ENCODE measurements at places on chromosomes 2 and 18. TPM values are rescaled to one million over a fixed set of nuclear protein-coding genes. Genes with fewer than 3 reads are reported as not detected.

DNA sequence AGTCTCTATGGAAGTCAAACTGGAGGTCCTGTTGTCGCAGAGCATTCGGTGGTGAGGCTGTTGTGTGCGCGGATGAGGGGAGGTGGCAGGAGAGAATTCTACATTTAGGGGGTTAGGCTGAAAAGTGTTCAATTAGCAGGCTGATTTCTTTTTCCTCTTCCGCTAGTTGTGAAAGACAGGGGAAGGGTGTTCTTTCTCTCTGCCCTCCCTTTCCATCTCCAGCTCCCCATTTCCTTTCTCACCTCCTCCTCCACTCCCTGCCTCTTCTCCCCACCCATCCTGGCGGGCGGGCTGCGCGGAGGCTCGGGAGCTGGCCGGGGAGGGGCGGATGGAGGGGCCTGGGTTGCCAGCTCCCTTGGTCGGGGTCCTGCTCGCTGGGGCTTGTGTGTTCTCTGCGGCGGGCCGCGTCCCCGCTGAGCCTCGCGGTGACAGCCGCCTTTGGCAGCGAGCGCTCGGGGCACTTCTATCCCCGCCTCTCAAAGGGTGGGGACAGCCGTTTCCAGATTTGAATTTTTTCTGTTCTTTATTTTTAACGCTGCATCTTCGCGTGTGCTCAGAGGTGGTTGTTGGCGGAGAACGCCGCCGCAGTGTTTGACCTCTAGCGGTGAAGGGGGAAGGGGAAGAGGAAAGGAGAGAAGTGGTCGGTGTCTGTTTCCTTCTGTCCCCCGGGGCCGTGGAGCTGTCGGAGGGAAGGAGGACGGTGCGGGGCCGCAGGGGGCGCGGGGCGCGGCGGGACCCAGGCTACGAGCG is 3.6 kb downstream of the SOX11 start:
- H3K4me1 ChIP-seq = no peaks in the 10 kb centered on the region
- peak; percentile 77 for DNase-seq
- H3K4me3 ChIP-seq = no peak overlapping the region
- H3K27me3 ChIP-seq = no peaks in the 10 kb centered on the region

DNA sequence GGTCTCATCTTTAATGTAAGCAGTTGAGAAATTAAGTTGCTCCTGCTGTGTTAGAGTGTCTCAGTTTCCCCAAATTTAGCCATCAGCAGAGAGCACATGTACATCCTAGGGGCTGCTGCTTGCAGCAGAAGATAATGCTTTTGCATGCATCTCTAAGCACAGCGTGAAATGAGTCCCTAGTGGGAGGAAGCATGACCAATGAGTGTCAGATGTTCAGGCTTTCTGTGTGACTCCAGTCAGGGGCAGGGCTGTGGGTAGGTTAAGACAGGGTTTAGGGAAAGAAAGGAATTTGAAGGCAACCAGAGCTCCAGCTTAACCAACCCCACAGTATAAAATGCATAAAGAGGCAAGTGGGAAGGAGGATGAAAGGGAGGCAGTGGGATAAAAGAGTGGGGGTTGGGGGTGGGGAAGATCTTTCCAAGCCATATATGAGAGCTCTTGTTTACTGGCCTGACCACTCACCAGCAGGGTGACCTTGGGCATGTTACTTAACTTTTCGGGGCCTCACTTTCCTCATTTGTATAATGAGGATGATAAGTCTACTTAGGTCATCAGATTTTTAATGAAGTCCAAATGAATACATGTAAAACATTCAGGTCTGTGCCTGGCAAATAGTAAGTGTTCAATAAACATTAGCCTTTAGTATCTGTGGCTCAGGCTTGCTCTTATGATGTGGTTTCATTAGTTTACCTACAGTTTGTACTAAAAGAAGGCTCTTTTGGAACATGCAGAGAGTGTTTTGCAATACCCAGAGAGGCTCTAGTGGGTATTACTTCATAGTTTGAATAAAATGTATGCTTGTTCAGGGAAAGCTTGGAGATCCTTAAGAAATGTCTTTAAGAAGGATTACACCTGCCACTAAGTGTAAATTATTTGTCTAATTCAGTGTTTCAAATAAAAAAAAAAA is 42.7 kb upstream of the PELI1 start:
- H3K36me3 ChIP-seq = no peaks in the 10 kb centered on the region
- H3K27me3 ChIP-seq = no peaks in the 10 kb centered on the region
- H3K4me1 ChIP-seq = no peaks in the 10 kb centered on the region
- no peak for DNase-seq

DCDC2C gene
- total RNA-seq = not detected

DNA sequence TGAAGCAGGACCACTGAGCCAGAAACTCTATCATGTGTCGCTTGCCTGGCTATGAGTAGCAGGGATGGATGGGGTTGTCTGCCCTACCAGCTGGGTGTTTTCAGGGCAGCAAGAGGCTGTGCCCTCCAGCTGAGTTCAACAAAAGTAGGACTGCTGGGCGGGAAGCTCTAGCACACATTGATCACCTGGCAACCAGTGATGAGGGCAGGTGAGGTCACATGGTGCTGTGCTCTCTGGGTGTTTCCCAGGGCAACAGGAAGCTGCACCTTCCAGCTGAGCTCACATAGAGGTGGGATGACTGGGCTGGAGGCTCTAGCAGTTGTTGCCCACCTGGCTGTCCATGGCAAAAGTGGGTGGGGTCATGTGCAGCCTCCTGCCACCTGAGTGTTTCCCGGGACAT is 487.3 kb upstream of the VWC2L start:
- H3K4me3 ChIP-seq = no peak overlapping the region
- no peaks in the 10 kb centered on the region for H3K36me3 ChIP-seq
- H3K4me1 ChIP-seq = no peaks in the 10 kb centered on the region
- no peak for DNase-seq
- H3K27me3 ChIP-seq = no peaks in the 10 kb centered on the region

GAD1 gene
- 1.1 TPM for total RNA-seq

DSG4 gene
- not detected for total RNA-seq

TPO gene
- not detected for total RNA-seq

IL36RN gene
- total RNA-seq = not detected

DNA sequence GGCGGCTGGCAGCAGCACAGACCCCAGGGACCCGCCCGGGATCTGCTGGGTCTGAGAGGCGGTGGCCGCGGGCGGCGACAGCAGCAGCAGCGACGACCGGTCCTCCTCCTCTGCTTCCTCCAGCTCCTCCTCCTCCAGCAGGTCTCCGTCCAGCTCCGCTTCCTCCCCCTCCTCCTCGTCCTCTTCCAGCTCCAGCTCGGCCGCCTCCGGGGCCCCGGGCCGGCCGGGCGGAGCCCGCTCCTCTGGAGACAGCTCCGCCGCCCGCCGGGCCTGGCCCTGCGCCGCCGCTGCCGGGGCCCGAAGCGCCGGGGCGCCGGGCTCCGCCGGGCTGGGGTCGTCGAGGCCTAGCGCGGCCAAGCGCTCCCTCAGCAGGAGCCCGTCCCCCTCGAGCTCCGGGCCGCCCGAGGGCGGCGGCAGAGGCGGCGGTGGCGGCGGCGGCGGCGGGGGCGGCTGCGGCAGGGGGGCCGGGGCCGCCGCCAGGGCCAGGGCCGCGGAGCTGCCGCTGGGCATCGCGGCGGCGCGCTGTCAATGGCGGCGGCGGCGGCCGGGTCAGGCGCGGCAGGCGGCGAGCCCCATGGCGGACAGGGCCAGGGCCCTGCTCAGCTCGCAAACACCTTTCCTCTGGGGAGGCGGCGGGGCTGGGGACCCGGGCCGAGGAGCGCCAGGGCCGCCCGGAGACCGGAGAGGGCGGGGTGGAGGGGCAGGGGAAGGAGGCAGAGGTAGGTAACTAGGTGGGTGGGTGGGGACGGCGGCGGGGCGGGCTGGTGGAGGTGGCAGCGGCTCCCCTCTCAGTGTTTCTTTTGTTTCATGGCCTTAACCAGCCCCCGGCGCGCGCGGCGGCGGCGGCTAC is 445 bp downstream of the MEX3C start:
- H3K4me3 ChIP-seq = peak overlapping the region; percentile 92
- H3K4me1 ChIP-seq = peaks cover 13% of the 10 kb centered on the region
- no peaks in the 10 kb centered on the region for H3K27me3 ChIP-seq

DNA sequence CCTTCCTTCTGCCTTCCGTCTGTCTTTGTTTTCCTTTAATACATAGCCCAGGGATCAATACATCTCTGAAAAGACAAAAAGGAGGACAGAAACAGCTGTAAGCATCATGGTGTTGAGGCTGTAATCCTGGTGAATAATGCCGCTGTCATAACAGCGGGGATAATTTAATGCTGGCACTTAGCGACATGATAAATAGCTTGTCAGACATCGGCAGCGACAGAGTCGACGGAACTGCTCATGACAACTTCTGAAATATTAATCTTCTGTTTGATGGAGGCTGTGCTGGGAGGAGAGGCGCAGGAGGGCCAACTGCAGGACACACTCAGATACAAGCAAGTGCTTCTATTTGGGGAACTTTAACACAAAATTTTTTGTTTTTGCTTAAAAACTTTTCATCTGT is 602.2 kb downstream of the GALR1 start:
- no peak overlapping the region for H3K27ac ChIP-seq
- no peaks in the 10 kb centered on the region for H3K27me3 ChIP-seq
- no peak for DNase-seq
- no peak overlapping the region for H3K4me3 ChIP-seq

DNA sequence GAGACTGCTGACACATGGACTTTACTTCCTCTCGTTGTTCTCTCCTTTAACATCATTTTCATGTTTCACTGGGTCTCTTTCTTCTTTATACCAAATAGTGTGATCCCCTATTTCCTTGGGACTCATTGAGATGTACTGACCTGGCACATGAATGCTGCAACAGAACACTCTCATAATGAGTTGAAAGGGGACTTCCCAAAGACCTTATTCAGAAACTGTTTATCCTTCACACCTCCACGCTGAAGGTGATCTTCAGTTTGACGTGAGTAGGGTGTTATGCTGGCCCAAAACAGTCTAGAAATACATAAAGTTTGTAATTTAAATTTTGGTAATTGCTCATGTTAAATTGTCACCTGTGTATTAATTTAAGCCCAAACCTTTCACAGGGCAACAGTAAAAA is 1096.8 kb upstream of the GYPC start:
- H3K4me3 ChIP-seq = no peak overlapping the region
- H3K27ac ChIP-seq = no peak overlapping the region
- DNase-seq = no peak
- no peaks in the 10 kb centered on the region for H3K4me1 ChIP-seq
- no peaks in the 10 kb centered on the region for H3K36me3 ChIP-seq

DNA sequence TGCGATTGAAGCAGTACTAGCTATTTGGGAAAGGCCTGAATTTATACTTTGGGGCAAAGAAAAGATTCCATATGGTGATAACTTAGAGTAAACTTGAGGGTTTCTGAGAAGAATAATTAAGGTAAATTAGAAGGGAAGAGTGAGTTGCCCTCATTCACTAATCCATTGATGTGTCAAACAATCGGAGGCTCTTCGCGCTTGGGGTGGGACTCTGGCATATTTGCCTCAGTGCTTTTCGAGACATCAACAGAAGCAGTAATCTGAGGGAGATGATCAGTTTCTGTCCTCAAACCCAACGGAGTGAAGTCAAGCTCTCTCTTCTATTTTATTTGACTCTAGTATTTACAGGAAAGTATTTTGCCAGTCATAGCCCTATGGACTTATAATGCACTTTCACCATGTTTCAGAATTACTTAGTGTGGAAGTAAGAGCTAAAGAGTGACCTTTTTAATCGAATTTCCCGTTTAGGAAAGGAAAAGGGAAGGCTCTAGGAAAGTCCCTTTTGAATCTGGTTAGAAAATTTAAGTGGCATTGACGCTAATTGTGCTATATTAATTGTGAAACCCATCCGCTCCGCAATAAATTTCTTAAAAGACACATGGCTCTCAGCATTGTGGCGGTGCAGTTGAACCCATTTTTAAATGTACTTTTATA is 1.3 kb downstream of the RAB10 start:
- H3K27ac ChIP-seq = no peak overlapping the region
- no peaks in the 10 kb centered on the region for H3K27me3 ChIP-seq
- H3K36me3 ChIP-seq = no peaks in the 10 kb centered on the region
- peak overlapping the region; percentile 96 for H3K4me3 ChIP-seq

GRCh38 chr2:172889768-172890430 is 154.3 kb downstream of the RAPGEF4 start:
- peak; percentile 59 for DNase-seq
- no peak overlapping the region for H3K27ac ChIP-seq
- H3K4me1 ChIP-seq = no peaks in the 10 kb centered on the region
- no peak overlapping the region for H3K4me3 ChIP-seq

- no peaks in the 10 kb centered on the region for H3K27me3 ChIP-seq
- H3K4me1 ChIP-seq = peaks cover 2% of the 10 kb centered on the region
- DNase-seq = no peak
These were observed 12.5 kb downstream of the WIPF1 start for GRCh38 chr2:174585146-174585545.

THSD7B gene
- 0.85 TPM for total RNA-seq

DNA sequence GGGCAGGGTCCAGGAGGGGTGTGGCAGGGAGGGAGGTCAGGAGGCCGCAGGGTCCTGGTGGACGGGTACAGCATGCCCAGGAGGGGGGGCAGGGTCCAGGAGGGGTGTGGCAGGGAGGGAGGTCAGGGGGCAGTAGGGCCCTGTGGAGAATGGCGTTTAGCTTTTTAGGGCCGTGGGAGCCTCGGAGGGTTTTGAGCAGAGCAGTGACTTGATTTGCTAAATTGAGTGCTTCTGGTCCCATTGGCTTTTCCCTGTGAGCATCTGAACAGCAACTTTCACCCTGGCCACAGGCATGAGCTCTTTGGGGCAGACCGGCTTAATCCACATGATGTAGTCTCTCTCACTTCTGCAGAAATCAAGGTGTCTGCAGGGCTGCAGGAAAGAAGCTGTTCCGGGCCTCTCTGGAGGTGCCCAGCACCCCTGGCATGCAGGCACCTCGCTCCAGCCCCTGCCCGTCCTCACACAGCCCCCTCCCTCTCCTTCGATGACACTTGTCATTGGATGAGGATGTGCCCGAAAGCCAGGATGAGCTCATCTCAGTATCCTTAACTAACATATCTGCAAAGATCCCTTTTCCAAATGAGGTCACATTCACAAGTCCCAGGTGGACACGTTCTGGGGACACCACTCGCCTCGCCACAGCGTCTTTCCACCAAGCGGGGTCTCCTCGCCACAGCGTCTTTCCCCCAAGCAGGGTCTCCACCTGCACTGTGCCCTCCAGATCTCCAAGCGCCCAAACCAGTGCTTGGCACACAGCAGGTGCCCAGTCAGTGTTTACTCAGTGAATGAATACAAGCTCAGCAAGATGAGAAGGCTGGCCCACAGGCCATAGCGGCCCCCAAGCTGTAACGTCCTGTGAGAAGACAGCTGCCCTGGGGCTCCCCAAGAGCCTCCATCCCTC is 94.0 kb downstream of the NDUFA10 start:
- no peaks in the 10 kb centered on the region for H3K4me1 ChIP-seq
- H3K4me3 ChIP-seq = no peak overlapping the region
- no peaks in the 10 kb centered on the region for H3K36me3 ChIP-seq
- H3K27ac ChIP-seq = no peak overlapping the region
- H3K27me3 ChIP-seq = no peaks in the 10 kb centered on the region

CARF gene
- 12.6 TPM for total RNA-seq

DSEL gene
- total RNA-seq = 6.4 TPM

FEV gene
- not detected for total RNA-seq

- no peaks in the 10 kb centered on the region for H3K36me3 ChIP-seq
- no peak overlapping the region for H3K27ac ChIP-seq
- no peak overlapping the region for H3K4me3 ChIP-seq
- peak; percentile 72 for DNase-seq
- no peaks in the 10 kb centered on the region for H3K27me3 ChIP-seq
These were observed 74.9 kb upstream of the TAF1B start for GRCh38 chr2:9768388-9768787.

Measured in kidney (tissue), 22 donors.